ENCODE measurements at places on chromosomes 12 and 14.

DNA sequence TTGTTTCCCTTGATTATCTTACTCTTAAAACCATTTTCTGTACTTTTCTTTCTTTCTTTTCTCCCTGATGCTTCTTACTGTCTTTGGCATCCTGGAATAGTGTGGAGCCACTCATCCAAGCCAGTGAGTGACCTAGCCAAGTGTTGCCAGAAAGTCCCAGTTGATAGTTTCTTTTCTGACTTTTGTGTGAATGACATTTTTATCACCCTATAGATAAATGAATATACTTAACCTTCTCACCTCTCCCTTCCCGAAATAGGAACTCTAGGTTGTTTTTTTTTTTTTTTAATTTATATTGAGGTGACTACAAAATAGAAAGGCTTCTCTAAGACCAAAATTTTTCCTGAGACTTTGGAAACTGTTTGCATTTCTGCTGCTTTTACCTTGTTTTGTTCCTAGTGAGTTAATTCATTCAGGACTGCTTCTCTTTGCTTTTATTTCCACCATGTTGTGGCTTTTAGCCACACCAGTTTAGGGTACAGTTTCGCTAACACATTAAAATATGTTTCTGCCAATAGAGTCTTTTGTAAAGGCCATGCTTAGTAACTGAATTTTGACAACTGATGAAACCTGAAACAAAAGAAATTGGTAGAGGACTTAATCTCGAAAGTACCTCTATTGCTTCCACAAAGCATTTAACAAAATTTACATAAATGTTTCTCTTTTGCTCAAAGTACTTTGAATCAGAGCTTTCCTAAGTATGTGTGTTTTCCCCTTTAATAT is 194.6 kb downstream of the ERC1 start:
- DNase-seq = no peak

GRCh38 chr12:127552838-127553237 is 714.1 kb upstream of the TMEM132C start:
- DNase-seq = no peak

DNA sequence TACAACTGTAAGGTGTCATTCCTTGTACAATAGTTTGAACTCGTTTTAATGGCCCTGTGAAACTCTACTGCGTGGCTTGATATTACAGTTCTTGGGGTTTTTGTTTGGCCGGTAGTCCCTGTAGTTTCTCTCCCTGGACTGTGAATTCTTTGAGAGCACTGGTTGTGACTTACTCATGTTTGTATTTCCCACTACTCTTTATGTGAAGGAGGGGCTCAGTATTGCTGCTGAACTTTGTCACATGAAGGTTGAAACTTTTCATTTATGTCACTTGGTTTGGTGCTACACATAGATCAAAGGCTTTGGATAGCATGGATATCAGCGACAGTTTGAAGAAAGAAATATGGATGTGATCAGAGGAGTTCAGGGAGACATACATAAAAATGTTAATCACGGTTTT is 1.5 kb upstream of the POU6F1 start:
- no peak for DNase-seq

DNA sequence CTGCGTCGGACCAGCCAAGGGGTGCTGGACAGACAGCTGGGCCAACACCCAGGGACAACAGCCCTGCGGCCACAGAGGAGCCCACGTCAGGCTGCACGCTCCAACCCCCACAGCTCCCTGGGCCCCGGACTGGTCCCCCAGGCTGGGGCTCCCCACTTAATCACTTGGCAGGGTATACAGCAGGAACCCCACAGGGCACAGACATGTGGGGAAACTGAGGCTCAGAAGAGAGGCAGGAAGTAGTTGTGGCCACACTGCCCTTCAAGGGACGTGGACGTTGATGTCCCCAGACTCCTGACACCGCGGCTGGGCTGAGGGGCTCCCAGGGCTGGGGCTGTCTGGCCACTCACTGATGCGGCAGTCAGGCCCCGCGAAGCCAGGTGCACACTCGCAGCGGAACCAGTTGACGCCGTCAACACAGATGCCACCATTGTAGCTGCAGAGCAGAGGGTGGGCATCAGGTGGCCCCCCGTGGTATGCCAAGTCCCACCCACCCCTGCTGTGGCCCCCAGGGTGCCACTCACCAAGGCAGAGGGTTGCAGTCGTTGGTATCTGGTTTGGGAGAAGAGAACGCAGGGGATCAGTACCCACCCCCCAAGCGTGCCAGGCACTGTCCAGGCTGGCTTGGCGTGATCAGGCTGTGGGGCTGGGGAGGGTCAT is 21.5 kb downstream of the JAG2 start:
- DNase-seq = no peak

DNA sequence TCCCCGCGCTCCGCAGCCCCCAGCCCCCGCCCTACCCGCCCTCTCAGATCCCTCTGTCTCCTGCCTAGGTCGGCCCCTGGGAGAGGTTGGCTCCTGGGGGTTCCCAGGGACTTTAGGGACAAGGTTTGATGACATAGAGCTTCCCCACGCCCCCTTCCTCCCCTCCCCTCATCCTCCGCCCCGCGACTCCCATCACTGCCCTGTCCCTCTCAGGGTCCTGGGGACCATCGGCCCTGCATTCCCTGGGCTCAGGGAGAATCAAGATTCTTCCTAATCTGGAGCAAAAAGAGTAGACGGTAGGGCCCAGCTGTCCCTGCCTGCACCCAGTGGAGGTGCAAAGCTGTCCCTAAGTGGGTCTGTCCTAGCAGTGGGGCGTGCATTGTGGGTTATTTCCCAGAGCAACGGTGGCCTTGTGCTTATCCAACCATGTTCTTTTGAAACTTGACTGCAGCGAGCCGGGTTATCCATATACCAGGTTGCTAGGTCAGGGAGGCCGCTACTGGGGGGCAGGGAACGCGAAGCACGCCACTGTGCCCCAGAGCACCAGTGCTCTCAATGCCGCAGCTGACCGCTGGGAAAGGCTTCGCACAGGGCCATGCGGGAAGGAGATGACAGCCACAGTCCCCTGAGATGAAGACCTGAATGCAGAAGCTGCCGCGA is 124.4 kb upstream of the PRMT8 start:
- no peak for DNase-seq

GRCh38 chr12:39157696-39158342 is 252.4 kb upstream of the CPNE8 start:
- no peak for DNase-seq

- no peak for DNase-seq
These were observed 316.9 kb upstream of the E2F7 start for GRCh38 chr12:77382096-77382742.

DNA sequence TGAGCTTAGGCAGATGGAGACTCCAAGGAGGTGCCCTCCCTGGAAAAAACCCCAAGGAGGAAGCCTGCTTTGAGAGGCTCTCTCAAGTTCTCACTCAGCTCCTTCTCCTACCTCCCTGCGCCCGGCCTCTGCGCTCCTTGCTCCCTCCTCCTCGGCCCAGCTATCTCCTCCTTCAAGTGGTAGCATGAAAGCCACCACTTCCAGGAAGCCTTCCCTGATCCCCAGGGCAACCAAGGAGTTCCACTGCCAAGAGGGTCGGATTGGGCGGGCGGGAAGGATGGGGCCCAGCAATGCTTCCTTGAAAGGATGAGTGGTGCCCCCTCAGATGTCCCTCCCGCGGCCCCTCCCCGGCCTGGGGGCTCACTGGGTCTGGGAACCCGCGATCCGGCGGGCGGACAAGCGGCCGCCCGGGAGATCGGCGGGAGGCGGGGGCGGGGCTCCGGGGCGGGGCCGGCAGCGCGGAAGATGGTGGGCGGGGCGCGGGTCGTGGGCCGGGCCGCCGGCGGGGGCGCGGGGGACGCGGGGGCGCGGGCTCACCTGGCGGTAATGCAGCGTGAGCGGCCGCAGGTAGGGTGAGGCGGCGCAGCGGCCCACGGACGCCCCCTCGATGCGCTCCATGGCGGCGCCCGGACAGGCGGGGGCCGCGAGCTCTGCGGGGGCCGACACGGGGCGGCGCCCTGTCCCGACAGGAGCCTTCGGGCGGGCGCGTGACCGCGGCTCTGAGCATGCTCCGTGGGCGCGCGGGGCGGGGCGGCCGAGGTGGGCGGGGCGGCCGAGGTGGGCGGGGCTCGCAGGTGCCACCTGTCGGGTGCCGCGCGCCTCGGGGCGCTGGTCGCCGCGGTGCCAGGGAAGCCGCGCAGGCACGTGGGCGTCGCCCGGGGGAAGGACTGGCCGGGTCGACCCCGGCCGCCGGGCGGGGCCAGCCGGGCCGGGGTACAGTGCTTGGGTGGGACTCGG is at the start of gene NUDT14:
TSS of gene NUDT14 (minus strand) at position 721 of the 957 bp plus-strand sequence. CDS start at position 618, 103 bp downstream.
- peak; percentile 88 for DNase-seq

GRCh38 chr14:51836417-51836816 is 24.0 kb upstream of the GNG2 start:
- DNase-seq = no peak

GRCh38 chr12:91140026-91140931 is 29.0 kb upstream of the LUM start:
- DNase-seq = no peak

DNA sequence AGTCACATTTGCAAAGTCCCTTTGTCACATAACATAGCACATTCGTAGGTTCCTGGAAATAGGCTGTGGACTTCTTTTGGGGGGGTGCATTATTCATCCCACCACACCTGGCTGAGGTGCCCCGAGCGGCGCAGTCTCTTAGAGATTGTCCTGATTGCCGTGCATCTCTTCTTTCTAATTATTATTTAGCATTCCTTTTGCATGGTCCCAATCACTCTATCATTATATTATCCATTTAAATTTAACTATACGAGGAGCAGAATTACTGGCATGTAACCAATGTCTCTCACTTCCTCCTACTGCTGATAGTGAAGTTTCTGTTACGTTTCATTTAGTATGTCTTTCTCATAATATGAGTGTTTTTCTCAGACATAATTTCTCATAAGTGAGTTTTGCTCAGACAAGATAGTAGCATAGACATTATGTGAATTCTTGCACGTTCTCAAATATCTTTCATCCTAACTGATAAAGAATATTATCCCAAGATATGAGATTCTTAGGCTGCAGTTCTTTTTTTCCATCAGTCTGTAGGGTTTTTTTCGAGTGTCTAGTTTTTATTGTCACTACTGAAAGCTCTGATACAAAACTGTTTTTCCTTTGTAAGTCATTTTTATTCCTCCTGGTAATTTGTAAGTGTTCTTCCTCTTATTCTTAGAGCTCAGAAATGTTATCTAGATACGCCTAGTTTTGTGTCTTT is 444.3 kb downstream of the NELL2 start:
- DNase-seq = no peak

GRCh38 chr12:68959143-68959858 is 26.3 kb upstream of the CPM start:
- DNase-seq = no peak

DNA sequence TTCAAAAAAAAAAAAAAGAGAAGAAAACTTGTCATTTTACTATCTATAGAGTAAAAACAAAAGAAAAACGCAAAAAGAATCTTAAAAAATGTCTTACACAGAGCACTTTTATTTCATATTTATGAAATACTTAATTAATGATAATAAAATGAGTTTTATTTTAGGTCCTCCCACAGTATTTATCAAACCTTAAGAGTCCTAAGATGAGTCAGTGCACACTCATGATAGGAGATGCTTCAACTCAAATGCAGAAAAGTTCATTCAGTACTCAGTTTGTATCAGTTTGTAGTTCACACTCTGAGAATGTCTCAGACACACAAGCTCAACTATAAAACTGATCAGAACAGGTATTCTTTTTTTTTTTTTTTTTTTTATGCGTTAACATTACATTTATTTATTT is 41.7 kb downstream of the TRIM9 start:
- DNase-seq = no peak

- DNase-seq = no peak
These were observed 321.1 kb downstream of the EGLN3 start for GRCh38 chr14:33629792-33630191.

DNA sequence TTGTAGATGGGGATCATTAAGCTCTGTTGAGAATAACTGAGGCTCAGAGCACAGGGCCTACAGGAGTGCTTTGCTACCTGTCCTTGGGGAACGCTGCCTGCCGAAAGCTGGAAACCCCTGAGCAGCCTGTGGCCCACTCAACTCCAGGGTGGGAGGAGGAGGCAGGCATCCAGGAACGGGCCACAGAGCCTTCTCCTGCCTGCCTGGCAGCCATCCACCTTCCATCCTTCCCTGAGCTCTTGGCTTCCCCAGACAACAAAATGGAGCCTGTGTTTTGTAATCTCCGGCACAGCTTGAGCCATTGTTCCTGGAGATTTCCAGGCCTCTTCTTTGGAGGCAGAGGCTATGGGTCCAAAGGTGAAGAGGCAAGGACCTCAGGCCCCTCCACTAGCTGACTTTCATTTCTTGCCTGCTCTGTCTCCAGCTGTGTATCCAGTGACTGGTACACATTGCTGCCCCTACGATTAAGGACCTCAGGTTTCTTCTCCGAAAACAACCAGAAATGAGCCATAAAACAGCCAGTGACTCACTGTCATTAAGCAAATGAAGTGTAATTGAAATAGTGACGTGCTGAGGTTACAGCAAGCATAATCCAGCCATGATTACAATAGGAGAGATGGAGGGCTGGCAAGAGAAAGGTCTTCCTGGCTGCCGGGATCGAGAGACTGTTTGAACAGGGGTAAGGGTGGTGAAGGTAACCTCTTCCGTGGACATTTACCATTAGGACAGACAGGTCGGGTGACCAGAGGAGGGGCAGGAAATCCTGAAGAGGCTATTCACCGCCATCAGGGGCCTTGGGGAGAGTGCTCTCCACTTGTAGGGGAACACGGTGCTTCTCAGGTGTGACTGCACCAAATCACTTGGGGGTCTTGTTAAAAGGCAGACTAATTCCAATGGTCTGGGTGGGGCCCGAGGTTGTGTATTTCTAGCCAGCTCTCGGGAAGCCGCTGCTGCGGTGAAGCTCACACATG is 56.3 kb upstream of the KCNA5 start:
- DNase-seq = no peak

DNA sequence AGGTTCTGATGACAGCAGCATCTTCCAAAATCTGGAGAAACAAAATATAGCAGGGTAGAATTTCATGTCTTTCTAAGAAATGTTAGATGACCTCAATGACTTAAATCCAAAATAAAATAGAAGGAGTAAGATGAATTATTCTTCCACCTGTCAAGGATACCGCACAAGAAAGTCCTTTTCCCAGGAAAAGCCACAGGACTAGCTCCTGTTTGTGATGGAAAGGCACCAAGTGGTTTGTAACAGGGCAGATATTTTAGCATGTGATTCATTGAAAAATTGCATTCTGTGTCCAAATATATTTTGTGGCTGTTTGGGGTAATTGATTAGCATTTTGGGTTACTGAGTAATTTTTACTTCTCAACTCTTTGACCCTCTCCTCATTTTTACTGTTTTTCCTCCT is 2.7 kb downstream of the CD163L1 start:
- DNase-seq = no peak

- DNase-seq = peak; percentile 44
These were observed 505 bp downstream of the KCNC2 start for GRCh38 chr12:75208856-75209811.

GRCh38 chr14:37658156-37658555 is 62.7 kb downstream of the TTC6 start:
- DNase-seq = no peak

DNA sequence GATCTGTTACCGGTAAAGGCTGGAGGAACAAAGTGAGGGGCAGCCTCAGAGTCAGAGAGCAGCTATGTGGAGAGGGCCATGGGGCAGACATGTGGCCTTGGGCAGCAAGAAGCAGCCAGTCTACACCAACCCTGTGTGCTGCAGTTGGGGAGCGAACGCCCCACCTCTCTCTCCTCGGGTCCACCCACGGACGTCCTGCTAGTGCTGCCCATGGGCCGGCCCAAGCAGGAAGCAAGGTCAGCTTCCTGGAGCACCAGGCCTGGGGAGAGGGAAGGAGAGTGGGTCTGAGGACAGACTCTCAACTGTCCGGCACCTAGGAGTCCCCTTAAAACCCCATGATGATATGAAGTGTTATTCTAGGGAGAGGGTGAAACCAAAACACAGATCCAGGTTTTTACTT is 254.8 kb upstream of the FKBP4 start:
- DNase-seq = no peak
